Stimulated activated CD8-positive, alpha-beta memory T cell treated with anti-CD3 and anti-CD28 coated beads, Interleukin-2, amount 100 ng/mL, for 1 hour (primary cell): ENCODE measurements at places on chromosomes 16 and 17.

- no peak for DNase-seq
Measured at GRCh38 chr16:28213396-28213795, 1.6 kb upstream of the XPO6 start.

DNA sequence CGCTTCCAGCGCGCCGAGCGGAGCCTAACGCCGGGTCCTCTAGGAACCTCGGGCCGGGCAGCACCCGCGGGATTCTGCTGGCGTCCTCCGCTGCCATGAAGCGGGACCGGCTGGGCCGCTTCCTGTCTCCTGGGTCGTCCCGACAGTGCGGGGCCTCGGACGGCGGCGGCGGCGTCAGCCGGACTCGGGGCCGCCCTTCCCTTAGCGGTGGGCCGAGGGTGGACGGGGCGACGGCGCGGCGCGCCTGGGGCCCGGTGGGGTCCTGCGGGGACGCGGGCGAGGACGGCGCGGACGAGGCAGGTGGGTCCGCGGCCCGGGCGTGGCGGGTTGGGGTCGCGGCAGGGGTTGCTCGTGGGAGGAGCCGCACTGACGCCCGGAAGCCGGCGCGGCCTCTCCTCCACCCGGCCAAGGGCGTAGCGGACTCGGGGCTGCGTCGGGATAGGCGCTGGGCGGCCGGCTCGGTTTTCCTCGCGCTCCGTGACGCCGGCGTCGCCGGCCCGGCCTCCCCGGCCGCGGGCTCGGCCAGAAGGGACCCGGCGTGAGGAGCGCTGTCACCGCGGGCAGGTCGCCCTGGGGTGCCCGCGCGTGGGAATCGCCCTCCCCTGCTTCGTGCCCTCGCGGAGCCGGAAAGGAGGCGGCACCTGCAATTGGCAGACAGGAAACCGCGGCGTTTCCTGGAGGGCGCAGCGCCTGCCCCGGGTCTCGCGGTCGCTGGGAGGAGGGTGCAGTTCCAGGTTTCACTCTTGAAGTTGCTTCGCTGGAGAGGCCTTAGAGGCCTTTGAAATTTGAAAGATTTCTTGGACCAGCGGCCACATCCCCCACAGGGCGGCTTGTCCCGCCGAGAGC is 432 bp downstream of the ZNF276 start:
- peak; percentile 82 for DNase-seq

GRCh38 chr17:44934745-44935105 is 12.8 kb downstream of the KIF18B start:
- DNase-seq, result no peak

- DNase-seq, result no peak
Measured at GRCh38 chr17:5785338-5785737, 201.0 kb upstream of the NLRP1 start.

DNA sequence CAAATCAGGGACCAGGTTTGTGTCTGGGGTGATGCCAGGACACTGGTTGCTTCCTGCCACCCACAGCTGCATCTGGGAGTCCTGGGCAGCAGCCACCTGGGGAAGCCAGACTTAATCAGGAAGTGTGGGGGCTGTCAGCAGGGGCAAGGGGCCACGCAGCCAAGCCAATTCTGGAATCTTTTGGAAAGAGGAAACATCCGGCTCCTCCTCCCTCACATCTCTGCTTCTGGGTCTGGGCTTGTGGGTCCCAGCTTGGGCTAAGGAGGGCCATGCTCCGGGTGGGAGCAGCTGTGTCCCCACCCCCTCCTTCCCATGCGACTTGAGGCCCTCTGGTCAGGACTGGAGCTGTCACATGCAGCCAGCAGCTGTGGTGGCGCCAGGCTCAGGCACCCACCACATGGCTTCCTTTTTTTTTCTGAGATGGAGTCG is 37.0 kb upstream of the CCDC182 start:
- no peak for DNase-seq

- no peak for DNase-seq
Measured at GRCh38 chr16:59121411-59122261, 387.5 kb upstream of the GOT2 start.

DNA sequence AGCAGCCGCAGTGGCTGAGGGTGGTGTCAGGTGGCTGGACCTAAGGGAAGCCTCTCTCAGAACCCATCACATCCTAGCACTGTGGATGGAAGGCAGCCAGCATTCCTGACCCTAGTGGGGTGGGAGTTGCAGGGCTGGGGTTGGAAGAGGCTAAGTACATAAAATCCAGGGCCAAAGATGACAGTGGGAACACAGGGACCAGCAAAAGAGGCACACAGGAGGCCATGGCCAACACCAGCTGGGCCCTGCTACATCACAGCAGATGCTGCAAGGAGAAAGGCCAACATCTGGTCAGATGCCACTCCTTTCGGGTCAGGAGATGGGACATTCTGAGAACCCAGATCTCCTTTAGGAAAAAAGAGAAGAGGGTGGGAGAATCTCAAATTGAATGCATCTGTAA is 415.4 kb downstream of the SLC39A11 start:
- no peak for DNase-seq

DNA sequence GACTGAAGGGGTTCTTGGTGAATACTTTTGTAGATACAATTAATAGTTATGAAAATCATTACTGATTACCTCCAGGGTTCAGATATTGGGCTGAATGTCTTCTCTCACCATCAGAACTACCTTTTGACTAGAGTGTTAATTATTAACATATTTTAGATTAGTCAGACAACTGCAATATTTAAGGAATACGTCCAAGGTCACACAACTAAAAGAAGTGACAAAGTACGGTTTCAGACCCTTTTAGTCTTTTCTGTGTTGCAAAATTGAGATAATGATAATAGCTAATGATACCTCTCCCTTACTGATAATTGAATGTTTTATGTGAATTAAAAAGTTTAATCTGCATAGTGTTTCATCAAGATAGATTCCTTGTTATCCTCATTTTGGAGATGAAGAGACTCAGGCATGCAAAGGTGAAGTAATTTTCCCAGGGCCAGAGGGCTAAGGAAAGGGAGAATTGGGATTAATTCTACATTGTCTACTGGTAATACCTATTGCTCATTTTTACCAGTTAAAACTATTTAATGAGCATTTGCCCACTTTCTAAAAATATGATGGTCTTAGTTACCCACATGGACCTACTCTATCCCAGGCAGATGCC is 107.3 kb downstream of the WWOX start:
- DNase-seq, result no peak

GRCh38 chr17:43877451-43878155 is 29.7 kb downstream of the MPP2 start:
- DNase-seq, result no peak
